ENCODE measurements at places on chromosomes 3 and 15.

GRCh38 chr3:136818769-136819391 lies at the start of gene SLC35G2:
Gene SLC35G2 (plus strand): TSS chr3:136819126. CDS start chr3:136854461, 35,335 bp downstream.
- DNase-seq: peak; percentile 39

DNA sequence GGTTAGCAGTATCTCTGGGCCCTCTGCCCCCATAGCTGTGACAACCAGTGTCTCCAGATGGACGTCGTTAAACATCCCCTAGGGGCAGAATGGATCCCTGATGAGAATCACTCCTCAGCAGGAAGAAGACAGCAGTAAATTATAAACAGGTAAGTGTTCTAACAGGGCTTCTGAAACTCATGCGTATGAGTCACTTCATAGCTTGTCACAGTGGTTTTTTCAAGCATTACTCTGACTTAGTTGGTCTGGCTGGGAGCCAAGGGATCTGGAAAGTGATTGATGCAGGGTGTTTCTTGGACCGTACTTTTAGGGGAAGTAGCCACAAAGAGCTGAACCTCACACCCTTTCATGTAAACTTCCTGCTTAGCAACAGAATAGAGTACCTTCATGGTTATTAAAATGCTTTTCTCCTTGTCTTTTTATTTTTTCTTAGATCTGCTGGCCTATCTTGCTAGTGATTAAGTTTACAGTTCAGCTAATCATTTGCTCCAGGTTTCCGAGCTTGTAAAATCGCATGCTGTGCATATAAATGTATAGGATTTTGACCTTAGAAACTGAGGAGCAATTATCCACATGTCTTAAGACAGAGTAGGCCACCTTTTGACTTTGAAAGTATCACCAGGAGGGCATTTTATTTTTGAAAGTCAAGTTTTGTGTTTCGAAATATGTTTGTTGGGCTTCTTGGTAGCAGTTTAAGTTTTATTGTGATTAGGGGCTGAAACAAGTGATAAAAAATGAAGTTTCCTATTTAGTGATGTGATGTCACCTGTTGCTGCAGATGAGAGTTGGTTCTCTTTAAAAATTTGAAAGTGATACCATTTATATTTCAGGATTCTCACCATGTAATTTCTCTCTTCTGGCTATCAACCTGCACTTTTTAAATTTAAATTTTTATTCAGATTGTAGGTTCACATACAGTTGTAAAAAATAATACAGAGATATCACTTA lies 333.9 kb downstream of the PTPRG start:
- DNase-seq: peak; percentile 40

DNA sequence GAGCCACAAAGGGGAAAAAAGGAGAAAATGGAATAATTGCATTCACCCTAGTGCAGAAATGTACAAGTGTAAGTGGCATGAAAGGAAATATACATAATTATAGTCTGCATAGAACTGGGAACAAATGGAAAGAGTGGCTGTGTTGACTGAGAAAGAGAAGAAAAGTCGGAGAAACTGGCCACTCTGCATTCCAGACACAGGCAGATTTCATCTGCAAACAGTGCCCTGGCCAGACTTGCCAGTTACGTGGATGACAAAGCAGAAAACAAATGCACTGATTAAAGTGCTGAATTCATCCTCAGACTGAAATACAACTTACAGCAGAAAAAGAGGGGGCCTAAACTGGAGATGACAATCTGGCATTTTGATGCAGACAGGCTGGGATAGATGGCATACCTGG lies 129.8 kb downstream of the FGF12 start:
- no peak for DNase-seq

GRCh38 chr3:74332165-74332564 lies 282.3 kb downstream of the CNTN3 start:
- DNase-seq: no peak

DNA sequence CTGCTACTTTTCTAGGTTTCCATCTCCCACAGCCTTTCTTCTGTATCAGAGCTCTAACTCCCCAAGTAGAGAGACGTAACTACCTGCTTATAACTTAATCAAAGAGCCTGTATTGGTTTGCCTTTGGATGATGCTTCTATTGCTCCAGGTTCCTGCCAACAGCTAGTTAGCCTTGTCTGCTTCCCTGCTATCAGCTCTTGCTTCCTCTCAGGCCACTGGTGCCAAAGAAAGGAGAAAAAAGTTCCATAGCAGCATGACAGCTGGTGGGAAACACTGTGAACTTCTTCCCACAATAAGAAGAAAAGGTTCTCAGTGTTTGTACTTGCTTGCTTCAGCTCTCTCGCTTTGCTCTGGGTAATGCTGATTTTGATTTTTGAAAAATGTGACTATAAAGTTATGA lies 206.6 kb downstream of the GBE1 start:
- no peak for DNase-seq

DNA sequence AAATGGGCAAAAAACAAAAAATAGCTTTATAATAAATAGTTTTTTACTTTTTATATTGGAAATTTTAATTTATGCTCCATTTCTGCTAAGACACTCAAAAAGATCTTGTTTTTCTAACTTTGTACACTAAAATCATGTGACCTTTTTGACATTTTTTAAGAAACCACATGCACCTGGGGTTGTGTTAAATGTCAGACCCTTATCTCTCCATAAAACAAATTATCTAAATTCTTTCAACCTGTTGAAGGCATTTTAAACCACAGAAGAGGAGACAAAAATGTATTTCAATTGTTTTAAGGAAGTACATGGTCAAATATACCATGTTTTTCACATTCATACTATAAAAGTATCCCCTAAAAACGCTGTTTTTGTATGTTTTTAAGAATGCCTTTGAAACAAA lies 29.2 kb downstream of the IFT80 start:
- peak; percentile 3 for DNase-seq

DNA sequence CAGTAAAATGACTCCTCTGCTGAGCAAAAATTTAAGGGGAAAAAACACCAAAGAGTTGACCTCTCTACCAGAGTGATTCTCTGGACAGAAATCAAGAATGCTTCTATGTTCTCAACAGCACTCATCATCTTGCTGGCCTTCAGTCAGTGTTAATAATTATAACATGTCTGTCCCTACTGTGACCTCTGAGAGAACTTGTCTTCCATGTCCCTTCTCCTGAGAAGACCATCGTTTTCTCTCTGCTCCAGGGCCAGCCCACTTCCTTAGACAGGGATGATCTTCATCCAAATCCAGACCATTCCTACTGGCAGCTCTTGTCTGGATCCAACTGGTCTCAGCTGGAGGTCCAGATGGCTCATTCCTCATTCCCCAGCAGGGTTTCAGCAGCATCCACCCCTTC lies 139.0 kb upstream of the NECTIN3 start:
- DNase-seq: no peak

- DNase-seq: no peak
Observed at GRCh38 chr3:180611006-180611405, 9.0 kb downstream of the TTC14 start.

DNA sequence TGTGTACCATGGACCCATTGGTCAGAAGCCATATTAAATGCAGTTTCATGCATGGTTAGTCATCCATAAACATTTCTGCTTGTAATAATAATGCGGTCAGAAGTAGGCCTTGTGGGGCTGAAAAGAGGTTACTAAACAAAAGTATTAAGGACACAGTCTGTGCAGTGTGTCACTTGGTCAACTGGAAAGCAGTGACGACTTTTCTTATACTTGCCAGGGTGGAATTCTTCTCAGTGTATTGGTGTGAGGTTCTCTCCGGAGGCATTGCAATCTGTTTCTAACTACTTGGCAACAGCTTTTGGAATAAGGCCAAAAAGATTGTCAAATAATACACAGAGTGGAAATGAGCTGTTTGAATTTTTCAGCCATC lies 46.8 kb downstream of the CHL1 start:
- no peak for DNase-seq

DNA sequence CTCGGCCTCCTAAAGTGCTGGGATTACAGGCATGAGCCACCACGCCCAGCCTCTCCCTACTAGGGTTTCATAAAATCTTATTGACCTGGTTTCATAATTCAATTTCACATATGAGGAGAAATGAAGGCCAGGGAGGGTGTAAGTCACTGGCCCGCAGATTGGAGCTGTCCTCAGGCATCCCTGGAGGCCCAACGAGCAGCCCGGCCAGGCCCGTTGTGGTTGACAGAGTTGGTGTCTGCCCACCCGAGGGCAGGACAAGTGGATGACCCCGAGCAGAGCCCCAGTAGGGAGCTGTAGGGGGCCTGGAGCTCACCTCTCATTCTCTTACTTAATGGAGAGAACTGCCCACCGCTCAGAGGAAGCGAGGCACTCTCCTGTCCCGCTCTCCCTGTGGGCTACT lies 78.9 kb downstream of the CPN2 start:
- no peak for DNase-seq

DNA sequence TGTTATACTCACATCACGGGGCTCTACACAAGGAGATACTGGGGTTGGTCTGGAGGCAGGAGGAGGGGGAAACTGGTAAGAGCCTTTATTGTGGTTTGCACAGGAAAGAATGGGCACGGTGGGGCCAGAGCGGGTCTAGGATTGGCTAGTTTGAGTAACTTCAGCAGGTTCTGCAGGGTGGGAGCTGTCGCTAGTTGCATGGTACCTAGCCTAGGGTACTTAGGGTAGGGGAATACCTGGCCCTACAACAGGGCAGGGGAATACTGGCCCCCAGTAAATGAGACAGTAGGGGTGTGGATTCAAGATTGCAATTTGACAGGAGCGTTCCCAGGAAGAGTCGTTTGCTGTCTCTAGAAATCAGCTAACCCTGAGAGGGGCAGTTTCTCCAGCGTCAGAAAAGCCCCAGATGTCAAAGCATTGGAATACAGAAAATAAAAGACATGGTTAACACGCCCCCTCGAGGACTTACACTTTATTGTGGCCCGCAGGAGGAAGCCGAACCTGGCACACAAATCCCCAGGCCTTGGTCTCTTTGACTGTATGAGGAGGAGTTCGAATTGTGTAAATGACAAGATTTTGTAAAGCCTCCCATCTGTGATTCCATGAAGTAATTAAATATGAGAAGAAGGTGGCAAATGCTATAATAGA lies 32.0 kb downstream of the ST8SIA2 start:
- DNase-seq: no peak

GRCh38 chr3:12413721-12414255 lies 70.5 kb upstream of the TSEN2 start:
- no peak for DNase-seq

DNA sequence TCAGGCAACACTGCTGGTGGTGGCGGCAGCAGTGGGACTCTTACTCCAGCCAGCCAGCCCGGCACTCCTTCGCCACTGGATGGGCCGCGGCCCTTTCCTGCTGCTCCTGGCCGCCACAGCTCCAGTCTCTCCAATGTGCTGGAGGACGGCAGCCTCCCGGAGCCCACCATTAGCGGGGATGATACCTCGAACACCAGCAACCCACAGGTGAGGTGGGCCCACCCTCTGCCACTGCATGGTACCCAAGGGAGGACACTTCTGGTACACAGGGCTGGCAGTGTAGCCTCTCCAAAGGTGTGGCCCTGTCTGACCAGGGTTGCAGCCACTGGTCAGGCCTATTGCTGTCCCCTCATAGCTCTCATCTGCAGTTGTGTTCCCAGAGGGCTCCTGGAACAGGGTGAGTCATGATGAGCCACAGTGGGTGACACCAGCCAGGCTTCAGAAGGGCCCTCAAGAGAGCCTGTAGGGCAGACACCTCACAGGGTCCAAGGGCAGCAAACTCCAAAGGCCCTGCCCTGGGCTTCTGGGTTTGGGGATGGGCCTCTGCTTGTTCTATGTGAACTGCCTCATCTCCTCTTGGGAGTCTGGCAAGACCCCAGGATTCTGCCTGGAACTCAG lies 20.8 kb downstream of the NBEAL2 start:
- no peak for DNase-seq

- no peak for DNase-seq
Observed at GRCh38 chr15:90870354-90871138, 2.2 kb downstream of the FURIN start.

- no peak for DNase-seq
Observed at GRCh38 chr3:133563186-133563591, 10.3 kb upstream of the CDV3 start.

DNA sequence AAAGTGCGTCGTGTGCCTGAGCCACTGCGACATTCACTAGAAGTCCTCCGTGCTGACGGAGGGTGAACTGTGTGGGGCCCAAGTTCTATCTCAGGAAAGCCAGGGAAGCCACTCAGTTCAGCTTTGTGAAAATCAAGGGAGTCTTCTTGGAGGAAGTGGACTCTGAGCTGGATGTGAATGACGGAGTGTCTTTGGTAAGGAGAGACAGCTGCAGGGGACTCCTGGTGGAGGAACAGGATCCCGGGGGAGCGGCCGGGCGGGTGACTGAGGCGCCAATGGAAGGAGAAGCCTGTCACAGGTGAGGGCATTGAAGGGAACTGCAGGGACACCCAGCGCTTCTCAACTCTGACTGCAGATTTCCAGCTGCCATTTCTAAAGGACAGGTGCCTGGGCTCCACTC lies 75.6 kb downstream of the APBA2 start:
- DNase-seq: no peak

DNA sequence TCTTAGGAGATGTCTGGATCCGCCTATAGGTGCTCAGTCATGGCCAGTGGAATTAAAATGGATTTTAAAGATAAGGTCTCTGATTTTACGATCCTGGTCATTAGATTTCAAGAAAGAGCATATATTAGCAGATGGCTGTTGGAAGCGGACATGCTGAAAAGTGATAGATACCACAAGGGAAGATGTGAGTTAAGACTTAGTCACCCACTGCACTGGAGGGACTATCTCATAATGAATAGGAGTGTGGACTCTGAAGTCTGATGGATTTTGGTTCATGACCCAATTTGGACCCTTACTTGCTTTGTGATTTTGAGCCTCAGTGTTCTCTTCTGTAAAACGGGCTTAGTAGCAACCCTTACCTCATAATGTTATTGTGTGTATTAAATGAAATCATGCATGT lies 214.7 kb downstream of the CHST2 start:
- no peak for DNase-seq

GRCh38 chr3:46312991-46313390 lies 40.9 kb upstream of the CCR2 start:
- no peak for DNase-seq

GRCh38 chr3:126663257-126663656 lies 8.3 kb upstream of the TXNRD3 start:
- no peak for DNase-seq

GRCh38 chr3:108552267-108553159 lies 36.7 kb downstream of the CIP2A start:
- peak; percentile 59 for DNase-seq

- DNase-seq: no peak
Observed at GRCh38 chr3:38721207-38721772, 71.8 kb upstream of the SCN5A start.

- peak; percentile 37 for DNase-seq
Observed at GRCh38 chr15:90412356-90413194, 24.5 kb downstream of the IQGAP1 start.

GRCh38 chr3:151218136-151218535 lies 15.1 kb upstream of the GPR171 start:
- no peak for DNase-seq
